Myocyte (in vitro differentiated cells): ENCODE measurements at places on chromosomes 7 and 10. TPM values are rescaled to one million over a fixed set of nuclear protein-coding genes. Genes with fewer than 3 reads are reported as not detected.

Gene VPS41
- 56.2 and 79.0 TPM in 2 replicates for total RNA-seq

Gene CABCOCO1
- total RNA-seq = 0.13 and 0.99 TPM in 2 replicates

Gene STARD3NL
- 74.3 and 81.3 TPM in 2 replicates for total RNA-seq

Gene INA
- total RNA-seq = not detected in 2 replicates

Gene INSYN2A
- total RNA-seq = 2.3 and 4.0 TPM in 2 replicates

- DNase-seq = no peak
Measured at GRCh38 chr10:132706701-132707100, 79.2 kb downstream of the NKX6-2 start.

- DNase-seq = no peak
Measured at GRCh38 chr7:65001291-65001814, 5.1 kb downstream of the ERV3-1 start.

GRCh38 chr7:157932498-157933218, 595.9 kb downstream of the DNAJB6 start:
- peak; percentile 2 for DNase-seq

DNA sequence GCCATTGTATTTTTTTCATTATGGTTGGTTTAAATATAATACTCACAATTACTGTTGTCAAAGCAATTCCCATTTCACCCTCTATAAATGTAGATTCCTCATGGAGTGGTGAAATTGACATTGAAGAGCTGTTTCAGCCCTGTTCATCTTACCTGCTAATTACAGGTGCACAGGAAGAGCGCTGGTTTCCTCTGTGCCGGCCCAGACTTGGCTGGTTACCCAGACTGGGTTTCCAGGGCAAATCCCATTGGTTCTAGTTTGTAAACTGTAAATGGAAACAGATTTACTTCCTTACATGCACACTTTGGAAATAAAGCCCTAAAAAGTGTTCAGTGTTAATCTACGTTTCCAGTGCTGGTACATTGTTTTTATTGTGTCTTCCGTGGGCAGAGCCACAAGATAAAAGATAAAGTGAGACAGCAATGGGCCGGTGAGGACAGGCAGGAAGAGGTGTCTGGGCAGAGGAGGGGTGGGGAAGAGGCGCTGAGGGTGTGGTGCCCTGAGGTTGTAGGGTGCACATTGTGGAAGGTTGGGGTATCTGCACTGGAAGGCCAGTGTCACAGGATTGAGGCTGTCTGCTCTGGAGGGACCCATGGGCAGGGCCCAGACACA, 71.6 kb upstream of the ZPBP start:
- DNase-seq = no peak

- DNase-seq = no peak
Measured at GRCh38 chr10:132932461-132933307, 9.7 kb downstream of the CFAP46 start.

DNA sequence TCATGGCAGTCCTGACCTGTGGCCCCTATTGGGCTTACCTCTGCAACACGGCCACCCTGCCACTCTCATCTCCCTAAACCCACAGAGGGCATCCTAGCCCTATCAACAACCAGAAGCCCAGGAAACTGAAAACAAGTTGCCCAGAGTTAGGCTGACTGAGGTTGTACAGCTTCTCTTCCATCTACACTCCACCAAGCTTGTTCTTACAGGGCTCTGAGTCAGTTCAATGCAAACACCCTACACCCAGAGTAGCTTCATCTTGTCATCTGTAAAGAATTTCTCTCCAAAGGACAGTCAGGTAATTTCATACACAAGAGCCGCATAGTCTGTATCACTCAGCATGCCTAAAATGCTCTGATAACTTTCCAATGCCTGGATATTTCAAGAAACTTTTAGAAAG, 175.4 kb downstream of the ARID5B start:
- no peak for DNase-seq

GRCh38 chr10:7239312-7239985, 171.4 kb downstream of the SFMBT2 start:
- no peak for DNase-seq

DNA sequence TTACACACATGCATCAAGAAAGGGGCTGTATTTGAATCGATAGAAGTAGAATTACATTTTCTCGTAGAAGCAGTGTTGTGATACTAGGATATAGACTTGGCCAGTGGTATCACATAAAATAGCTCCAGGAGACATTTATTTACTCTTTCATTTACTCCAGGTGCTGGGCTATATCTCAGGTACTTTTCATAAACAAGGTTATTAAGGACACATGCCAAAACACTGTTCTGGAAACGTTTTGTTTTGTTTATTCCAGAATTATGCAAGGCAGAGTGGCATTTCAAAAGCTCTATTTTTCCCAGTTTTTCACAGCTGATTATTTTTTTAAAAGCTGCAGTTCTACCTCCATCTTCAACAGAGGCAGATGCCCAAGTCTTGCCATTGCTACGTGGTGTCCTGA, 37.8 kb upstream of the SEC61G start:
- DNase-seq = no peak

- peak; percentile 87 for DNase-seq
Measured at GRCh38 chr7:39271402-39271801, 293.7 kb downstream of the POU6F2 start.

DNA sequence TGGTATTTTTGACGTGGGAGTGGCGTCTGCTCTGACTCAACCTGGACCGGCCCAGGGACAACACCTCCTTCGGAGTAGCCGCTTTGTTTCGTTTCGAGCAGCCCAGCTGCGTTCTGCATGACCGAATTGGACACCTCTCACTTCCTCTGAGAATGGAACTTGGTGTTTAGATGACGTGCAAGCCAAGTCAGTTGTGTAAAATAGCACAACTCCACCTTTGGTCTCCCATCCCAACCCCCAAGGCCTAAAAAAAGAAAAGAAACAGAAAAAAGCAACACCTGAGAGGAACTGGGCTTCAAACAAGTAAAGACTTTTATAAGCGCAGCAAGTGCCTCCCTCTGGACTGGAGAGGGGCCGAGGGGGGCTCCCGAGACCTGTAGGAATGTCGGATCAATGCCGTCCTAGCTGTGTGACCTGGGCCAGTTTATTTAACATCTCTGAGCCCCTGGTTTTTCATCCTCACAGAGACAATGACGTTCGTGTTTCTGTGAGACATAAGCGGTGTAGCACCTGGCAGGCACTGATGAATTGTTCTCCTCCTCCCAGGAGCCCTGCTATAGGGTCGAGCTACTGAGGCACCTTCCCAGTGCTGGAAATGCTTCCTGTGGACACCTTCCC, 52.0 kb upstream of the SMNDC1 start:
- DNase-seq = no peak

DNA sequence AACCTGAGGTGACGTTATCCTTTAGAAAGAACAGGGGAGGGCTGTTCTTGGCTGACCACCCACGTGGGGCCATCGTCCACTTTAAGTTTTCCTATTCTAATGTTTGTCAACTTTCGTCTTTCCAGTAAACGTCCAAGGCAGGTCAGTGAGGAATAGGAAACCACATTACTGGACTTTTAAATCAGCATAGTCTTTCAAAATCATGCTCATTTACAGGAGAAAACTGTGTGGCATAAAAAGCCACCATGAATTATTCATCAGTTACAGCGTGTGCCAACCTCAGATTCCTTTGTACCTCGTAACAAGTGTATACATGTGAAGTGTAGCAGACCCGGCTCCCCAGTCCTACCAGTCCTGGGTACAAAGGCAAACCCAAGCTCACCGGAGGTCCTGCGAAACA, 25.1 kb upstream of the ABLIM1 start:
- no peak for DNase-seq

DNA sequence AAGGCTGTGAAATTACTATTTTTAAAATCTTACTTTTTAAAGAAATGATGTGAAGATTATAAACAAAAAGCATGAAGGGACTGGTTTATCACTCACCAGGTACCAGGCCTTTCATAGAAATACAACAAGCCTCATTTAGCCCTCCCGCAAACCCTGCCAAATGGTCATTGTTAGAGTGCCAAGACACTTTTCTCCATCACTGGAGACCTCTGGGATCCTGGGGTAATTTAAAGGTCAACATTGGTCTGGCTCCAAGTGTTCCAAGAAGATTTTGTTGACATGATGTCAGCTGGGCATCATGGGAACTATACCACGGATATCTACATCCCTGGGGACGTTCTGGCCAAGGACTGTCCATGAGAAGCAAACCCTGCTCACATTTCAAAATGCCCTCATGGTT, 138.0 kb upstream of the FRMD4A start:
- no peak for DNase-seq

GRCh38 chr7:100567751-100568175, 5.9 kb downstream of the SAP25 start:
- DNase-seq = no peak

GRCh38 chr7:54260941-54261371, 281.2 kb upstream of the VSTM2A start:
- peak; percentile 72 for DNase-seq

GRCh38 chr10:94890264-94891022, 48.0 kb upstream of the CYP2C9 start:
- DNase-seq = no peak
